Jurkat, Clone E6-1 (cell line): ENCODE measurements at places on chromosomes 4 and X.

GRCh38 chr4:4662230-4662629 lies 120.4 kb upstream of the STX18 start:
- no peak for DNase-seq

- DNase-seq, result no peak
These were observed 318.7 kb downstream of the PCDH18 start for GRCh38 chr4:137213372-137214173.

DNA sequence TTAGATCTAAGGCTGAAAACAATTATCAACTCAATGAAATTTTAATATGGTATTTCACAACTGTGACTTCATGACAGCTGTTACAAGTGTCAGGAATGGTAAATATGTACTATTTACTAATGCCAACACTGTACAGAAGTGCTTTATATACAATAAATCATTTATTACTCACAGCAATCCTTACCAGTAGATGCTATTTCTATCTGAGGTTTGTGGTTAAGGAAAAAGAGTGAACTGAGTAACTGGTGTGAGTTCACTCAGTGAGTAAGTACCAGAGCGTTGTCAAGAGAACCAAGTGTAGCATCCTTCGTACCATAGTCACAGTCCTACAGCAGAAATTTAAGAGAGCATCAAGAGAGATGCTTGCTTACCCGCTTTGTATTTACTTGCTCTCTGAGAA lies 23.3 kb downstream of the MTHFD2L start:
- DNase-seq, result no peak

DNA sequence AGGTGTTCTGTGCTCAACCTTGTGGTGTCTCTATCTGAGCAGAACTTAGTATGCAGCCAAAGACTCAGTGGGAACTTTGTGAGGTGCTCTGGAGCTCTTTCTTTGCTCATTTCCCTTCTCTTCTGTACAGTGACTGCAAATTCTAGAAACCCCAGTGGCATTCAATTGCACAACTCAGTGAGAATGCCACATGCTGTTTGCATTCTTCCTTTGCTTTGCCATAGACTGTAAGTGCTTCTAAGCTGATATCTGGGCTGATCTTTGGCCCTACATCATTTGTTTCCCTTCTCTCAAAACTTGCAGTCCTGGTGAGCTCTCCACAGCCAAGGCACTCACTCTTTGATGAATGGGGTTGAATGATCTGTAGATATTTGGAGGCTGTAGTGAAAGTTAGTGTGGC lies 7.0 kb downstream of the PNMA3 start:
- DNase-seq, result no peak

DNA sequence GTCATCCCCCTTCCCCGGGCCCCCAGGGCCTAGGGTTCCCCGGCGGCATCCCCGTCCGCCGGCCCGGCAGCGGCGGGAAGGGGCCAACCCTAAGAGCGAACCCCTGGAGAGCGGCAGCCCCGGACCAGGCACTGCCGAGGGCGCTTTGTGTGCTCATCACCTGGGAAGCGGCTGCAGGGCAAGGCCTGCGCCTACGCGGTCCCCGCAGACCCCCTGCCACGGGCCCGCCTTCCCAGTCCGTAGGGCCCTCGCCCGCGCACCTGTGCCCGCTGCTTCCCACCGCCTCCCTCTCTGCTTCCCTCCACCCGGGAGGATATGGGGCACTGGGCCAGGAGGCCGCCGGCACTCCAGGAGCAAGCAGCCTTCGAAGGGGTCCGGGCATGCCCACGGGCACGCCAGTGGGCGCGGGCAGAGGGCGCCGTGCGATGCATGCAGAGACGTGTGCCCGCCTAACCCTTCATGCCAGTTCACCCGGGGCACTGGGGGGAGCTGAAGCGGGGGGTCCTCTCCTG lies 2.6 kb downstream of the FLNA start:
- DNase-seq, result no peak

DNA sequence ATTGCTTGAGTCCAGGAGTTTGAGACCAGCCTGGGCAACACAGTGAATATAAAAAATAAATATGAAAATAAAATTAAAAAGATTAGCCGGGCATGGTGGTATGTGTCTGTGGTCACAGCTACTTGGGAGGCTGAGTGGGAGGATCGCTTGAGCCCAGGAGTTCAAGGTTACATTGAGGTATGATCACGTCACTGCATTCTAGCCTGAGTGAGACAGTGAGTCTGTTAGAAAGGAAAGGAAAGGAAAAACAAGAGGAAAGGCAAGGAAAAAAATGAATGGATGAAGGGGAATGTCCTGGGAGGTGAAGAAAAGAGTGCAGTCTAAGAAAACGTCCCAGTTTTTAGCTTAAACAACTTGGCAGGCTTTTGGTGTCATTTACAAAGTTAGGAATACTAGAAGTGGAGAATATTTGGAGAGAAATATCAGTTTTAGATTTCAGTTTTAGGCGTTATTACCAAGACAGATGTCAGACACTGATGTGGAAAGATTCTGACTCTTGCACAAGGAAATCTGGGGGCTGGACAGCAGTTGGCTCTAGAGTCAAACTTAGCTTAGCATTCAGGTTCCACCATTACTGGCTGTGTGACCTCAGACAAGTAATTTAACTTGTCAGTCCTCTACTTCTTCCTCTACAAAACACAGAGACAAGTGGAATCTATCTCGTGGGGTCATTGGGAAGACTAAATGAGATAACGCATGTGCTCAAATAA lies 139.0 kb downstream of the TSPAN5 start:
- DNase-seq, result no peak

- no peak for DNase-seq
These were observed 173.7 kb downstream of the PABPC4L start for GRCh38 chr4:134027931-134028330.

- no peak for DNase-seq
These were observed 64.0 kb upstream of the ACSL1 start for GRCh38 chr4:184889666-184890335.

- no peak for DNase-seq
These were observed 68.6 kb upstream of the MCF2 start for GRCh38 chrX:139776599-139776998.

DNA sequence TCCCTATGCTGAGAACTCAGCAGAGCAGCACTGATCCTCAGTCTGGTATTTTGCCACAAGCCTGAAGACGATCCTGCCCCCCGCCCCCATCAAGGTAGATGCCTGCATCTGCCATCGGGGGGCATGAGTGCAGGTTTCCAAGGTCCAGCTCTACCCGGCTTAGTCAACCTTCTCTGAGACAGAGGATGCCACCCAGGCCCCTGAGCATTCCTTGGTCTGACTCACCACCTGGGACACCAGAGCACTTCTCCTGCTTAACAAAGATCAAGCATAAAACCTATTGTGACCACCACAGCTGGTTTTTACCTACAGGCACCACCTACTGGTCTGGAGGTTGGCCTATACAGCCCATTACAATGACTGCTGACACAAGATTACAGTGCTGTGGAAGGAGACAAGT lies 1168.1 kb downstream of the PCDH19 start:
- no peak for DNase-seq

DNA sequence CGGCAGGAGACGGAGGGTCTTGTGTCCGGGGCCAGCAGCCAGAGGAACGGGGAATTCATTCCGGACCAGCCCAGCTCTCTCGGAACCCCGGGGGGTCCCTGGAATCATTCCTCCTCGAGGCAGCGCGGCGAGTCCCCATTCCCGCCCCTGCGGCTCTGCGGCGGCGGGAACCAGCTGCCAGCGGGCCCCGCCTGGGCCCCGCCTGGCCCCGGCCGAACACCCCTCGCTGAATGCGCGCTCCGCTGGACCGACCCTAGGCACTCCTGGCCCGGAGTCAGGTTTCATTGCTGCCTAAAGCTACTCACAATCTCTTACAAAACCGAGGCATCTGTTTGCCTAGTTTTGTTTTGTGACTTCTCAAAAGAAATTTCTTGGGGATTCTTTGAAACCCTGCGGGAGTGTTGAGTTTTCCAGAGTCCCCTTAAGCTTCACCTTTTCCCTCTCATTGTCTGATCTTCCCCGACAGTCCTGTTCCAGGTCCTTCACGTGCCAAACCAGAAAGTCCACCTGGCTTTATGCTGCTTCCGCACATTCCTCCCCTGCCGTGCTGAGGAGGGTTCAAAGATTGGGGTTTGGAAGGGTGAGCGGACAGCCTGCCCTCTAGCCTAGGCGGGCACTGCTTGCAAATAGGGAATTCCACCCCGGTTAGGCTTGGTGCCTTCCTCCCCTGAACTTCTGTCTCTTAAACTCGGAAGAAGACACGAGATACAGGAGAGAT lies 789 bp downstream of the ARHGAP10 start:
- DNase-seq, result no peak

- DNase-seq, result no peak
These were observed at the start of gene SGMS2 for GRCh38 chr4:107824350-107825071. TSS of gene SGMS2 (plus strand) at chr4:107824932. CDS start at chr4:107895554, 70,622 bp downstream.

DNA sequence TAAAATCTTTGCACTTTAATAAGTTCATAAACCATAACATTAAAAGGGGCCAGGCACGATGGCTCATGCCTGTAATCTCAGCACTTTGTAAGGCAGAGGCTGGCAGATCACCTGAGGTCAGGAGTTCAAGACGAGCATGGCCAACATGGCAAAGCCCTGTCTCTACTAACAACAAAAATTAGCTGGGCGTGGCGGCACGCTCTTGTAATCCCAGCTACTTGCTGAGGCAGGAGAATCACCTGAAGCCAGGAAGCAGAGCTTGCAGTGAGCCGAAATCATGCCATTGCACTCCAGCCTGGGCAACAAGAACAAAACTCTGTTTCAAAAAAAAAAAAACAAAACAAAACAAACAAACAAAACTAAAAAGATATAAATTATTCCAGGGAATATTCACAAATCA lies 595.2 kb upstream of the LCORL start:
- no peak for DNase-seq

- DNase-seq, result no peak
These were observed 542.8 kb downstream of the GALNTL6 start for GRCh38 chr4:172356016-172356415.

- DNase-seq, result no peak
These were observed 342.5 kb upstream of the FSTL5 start for GRCh38 chr4:162506253-162506652.

DNA sequence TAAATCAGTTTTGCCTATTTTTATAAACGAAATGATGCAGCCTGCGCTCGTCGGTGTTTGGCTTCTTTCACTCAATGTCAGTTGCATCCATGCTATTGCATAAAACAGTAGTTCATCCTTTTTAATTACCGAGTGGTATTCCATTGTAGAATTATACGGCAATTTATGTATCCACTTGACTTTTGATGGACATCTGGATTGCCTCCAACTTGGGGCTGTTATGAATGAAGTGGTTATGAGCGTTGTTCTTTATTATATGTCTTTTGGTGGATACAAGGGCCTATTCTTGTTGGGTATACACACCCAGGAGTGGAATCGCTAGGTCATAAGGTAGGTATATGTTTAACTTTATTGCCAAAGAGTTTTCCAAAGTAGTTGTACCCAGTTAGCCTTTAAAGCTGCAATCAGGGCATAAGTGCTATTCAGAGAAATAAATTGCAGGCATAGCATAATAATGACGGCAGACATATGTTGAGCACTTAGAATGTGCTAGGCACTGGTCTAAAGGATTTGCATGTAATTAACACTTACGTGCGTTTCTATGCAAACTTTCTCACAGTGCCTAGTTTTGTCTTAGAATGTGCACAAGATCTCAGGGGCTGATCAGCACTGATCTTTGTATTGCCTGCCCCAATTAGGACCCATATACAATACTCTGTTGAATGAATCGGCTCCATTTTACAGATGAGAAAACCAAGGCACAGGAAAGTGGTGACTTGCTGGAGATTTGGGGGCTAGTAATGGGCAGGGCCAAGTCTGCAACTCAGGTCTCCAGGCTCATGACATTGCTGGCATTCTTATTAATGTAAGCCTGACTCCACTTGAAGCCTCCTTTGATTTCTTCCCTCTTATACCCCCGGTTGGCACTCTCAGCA lies 407.0 kb downstream of the BCOR start:
- DNase-seq, result no peak

- no peak for DNase-seq
These were observed 161.9 kb downstream of the TENM3 start for GRCh38 chr4:182405087-182405486.

DNA sequence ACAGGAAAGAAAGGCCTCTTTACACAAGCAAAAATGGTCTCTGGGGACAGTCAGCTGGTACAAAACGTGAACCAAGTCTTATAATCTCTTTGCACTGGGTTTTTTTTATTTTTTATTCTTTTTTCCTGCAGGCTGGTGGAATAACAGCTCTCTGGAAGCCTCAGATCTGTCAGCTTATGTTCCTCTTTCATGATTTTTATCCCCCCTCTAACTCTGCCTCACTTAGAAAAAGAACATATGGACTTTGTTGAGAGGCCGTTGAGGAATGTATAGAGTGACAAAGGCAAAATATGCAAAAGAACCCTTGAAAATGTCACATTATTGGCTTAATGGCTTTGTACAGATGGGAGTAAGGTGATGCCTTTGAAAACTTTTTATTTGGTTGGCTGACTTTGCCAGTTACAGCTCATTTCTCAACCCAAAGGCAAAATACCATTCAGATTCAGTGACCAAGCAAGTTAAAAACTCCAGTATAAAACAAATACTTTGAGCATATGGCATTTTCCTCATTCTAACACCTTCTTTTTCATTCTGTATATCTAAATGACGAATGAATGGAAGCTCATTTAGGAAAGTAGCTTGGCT lies 111.1 kb downstream of the RNF150 start:
- no peak for DNase-seq

- DNase-seq, result no peak
These were observed 278.3 kb downstream of the SPRY1 start for GRCh38 chr4:123674762-123675465.

DNA sequence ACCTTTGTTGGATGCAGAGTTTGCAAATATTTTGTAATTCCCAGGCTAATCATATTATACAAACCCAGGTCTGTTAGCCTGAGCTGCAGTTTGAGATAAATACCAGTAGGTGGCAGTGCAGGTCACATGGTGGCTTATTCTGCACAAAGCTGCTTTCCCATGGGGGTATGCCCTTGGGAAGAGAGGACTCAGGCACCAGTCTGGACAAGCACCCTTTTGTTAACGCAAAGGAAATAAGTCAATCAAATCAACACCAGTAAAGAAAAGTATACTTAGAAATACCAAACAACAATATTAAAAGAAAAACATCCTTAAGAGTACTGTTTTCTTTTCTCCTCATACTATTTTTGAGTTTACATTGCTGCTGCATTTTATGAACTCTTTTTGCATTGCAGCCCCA lies 389.0 kb upstream of the ZFP42 start:
- DNase-seq, result peak; percentile 36

DNA sequence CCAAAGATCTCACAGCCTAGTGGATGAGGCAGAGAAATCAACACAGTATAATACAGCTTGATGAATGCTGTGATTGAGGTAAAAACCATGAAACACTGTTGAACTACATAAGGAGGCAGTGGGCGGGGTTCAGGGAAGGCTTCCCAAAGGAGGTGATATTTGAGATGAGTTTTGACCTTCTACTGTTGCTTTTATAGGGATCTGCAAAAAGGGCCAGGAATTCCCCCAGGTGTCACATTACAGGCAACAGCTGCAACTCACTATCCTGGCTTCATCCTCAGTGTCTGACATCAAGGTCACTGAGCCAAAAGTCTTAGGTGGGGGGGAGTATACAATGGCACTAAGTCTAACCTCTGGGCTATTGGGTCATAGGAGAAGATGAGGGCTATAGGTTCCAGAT lies 185.7 kb upstream of the NRK start:
- DNase-seq, result no peak

DNA sequence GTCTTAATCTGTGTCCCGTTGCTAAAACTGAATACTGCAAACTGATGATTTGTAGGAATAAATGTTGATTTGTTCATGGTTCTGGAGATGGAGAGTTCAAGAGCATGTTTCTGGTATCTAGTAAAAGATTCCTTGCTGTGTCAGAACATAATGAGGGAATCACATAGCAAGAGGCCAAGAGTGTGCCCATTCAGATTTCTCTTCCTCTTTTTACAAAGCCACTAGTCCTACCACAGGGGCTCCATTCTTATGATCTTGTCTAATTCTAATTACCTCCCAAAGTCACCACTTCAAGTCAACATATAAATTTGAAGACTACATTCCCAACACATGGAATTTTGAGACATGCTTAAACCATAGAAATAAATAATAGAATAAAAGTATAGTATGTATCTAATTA lies 608.8 kb upstream of the EPHA5 start:
- no peak for DNase-seq
